ENCODE measurements at places on chromosomes 7 and 10.

DNA sequence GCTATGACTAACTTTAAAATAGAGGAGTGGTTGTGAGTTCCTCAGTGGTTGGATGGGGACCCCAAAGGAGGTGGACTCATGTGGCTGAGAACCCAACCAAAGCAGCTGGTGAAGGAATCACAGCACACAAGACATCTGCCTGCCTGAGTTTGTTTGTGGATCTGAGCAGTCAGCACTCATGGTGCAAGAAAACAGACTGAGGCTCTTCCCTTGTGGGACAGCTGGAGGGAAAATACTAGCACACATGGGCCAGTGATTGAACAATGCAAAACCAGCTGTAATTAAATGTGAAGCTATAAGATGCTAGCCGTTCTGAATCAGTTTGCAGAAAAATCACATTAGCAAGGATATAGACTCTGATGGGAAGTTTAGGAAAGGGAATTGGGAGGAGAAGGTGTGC, 707.3 kb downstream of the GRID1 start:
- no peak for DNase-seq

DNA sequence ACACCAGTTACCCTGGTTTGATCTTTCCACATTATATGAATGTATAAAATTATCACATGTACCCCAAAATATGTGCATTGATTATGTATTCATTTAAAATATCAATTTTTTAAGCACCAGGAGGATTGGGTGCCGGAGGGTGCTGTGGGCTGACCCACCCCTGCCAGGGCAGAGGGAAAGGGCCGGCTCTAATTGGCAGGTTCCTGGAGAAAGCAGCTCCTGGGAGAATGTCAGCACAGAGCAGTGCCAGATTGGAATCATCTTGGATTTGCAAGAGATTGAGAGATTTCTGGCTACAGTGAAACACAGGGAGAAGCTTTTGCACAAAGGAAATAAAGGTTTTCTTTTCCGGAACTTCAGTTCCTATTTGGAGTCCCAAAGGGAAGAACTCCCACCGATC, 264.4 kb upstream of the TCERG1L start:
- DNase-seq, result no peak

DNA sequence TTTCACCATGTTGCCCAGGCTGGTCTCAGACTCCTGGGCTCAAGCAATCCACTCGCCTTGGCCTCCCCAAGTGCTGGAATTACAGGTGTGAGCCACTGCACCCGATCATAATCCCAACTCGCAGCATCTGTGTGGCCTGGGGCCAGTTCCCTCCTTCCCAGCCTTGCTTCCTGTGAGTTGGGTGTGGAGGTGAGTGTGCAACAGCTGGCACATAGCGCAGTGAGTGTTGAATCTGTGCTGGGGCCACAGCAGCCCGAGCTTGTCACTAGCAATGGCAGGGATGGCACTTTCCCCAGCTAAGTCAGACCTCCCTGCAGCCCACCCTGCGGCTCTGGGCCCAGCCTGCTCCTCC, 12.2 kb downstream of the TMEM184A start:
- DNase-seq, result no peak

GRCh38 chr10:117541405-117541908, 1.1 kb upstream of the EMX2 start:
- DNase-seq, result no peak

GRCh38 chr10:97640868-97641811, 669 bp downstream of the PI4K2A start:
- DNase-seq, result no peak

DNA sequence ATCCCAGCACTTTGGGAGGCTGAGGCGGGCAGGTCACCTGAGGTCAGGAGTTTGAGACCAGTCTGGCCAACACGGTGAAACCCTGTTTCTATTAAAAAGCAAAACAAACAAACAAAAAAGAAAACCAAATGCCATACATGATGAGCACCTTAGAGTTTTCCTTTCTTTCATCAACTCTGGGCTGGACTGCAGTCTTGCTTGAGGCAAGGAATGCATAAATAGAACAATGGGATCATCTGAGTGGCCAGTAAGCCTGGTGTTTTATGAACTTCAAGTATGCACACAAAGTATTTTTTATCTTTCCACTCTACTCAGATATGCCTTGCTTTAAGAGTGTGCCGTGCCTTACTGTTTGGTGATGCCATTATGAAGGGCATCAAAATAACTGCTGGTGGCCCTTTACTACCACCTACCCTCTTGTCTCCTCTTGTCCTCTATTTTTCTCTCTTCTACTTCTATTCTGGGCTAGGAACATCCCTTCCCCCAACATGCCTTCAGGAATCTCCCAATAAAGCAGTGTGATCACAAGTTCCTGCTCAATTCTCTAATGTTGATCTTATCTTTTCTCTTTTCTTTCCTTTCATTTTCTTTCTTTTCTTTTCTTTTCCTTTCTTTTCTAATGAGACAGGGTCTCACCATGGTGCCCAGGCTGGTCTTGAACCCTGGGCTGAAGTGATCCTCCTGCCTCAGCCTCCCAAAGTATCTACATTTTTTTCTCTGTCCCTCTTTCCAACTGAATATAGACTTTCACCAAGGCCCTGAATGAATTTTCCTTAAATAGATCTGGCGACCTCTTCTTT, 10.2 kb downstream of the SCD start:
- no peak for DNase-seq

GRCh38 chr7:101402081-101402779, 39.6 kb downstream of the COL26A1 start:
- DNase-seq, result no peak

GRCh38 chr10:113720386-113720785, 31.1 kb upstream of the PLEKHS1 start:
- no peak for DNase-seq

DNA sequence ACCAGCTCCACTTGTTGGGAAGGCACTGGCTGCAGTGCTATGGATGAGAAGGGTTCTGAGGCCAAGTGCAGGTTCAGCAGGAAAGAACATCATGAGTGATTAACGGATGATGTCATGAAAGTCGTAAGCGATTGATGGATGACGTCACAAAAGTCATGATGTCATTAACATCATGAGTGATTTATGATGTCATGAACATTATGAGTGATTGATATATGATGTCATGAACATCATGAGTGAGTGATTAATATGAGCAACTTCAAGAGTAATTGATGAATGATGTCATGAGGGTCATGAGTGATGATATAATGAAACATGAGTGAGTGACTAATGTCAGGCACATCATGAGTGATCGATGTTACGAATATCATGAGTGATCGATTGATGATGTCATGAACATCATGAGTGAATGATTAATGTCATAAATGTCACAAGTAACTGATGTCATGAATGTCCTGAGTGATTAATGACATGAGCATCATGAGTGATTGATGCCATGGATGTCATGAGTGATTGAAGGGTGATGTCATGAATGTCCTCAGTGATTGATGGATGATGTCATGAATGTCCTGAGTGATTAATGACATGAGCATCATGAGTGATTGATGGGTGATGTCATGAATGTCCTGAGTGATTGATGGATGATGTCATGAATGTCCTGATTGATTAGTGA, 185.6 kb downstream of the PAXIP1 start:
- no peak for DNase-seq

GRCh38 chr7:24025094-24025493, 258.9 kb upstream of the NPY start:
- DNase-seq, result no peak

DNA sequence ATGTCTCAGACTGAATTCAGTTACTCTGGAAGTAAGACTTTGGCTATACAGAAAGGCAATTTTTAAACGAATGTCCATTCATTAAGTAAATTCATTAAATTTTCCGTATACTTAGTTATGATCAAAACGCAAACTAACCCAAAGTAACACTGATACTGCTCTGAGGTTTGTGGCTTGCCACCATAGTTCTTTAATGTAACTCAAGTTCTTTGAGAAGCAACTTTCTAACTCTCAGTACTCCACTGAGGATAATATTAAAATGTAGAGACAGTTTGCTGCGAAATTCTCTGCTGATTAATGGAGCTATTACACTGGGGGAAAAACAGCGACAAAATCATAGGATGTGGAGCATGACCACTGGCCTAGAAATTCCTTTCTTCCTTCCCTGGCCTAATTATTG, 45.4 kb upstream of the PNLIPRP3 start:
- DNase-seq, result no peak

DNA sequence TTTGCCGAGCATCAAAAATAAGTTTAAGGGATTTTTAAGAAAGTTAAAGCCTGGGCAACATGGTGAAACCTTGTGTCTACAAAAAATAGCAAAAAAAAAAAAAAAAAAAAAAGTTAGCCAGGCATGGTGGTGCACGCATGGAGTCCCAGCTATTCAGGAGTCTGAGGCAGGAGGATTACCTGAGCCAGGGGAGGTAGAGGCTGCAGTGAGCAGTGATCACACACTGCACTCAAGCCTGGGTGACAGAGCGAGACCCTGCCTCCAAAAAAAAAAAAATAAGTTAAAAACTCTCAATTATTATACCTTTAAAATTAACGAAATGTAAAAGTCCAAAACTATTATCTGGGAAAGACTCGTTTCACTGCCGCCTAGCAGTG, 35.0 kb upstream of the DAGLB start:
- no peak for DNase-seq

DNA sequence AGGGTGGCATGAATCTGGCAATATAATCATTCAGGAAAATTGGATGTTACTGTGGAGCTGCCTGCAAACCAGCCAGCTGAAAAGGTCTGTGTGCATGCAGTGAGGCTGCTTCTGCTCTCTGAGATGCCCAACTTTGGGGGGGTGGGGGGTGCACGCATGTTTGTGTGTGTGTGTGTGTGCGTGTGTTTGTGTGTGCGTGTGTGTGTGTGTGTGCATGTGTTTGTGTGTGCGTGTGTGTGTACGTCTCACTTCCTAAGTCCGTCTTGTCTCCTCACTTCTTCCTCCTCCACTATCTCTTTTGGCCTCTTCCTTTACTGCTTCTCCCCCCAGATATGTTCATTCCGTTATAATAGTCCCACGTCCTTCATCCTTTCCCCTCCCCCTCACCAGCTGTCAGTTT, 102.9 kb upstream of the MACROH2A2 start:
- no peak for DNase-seq

- DNase-seq, result no peak
Measured at GRCh38 chr7:48360574-48360973, 189.3 kb downstream of the ABCA13 start.

DNA sequence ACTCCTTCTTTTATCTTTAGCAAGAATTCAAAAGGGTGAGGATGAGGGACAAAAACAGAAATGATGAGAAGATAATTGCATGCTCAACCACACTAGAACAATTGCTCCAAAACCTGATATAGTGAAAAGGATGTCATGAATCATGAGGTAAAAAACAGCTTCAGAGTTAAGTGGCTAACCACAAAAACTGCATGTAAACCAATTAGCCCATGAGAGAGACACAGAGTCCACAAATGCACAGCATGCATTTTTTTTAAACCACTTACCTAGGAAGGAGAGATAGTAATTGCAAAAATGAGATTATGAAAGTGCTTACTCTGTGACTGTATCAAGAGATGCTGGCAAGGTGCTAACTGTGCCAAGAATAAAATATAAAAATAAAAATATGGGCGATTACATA, 132.9 kb downstream of the MBL2 start:
- DNase-seq, result no peak

DNA sequence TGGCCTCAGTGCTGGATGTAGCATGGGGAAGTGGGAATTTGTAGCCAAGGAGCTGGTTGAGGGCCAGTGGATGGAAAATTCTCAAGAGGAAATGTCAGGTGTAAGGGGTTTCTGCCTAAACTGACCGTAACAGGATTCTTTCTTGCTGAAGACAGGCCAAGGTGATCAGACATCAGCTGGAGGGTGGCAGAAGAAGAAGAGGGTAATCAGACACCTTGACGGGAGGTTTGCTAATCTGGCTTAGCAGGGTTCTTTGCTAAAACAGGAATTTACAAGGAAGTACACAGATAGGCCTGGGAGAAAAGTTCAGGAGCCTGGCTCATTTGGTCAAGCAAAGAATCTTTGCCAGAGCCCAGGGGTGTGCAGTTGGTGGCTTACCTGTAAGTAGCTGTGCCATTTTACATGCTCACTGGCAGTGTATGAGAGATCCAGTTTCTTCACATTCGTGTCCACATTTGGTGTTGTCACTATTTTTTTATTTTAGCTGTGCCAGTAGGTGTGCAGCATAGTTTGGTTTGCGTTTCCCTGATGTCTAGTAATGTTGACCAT, 73.7 kb downstream of the BMPR1A start:
- DNase-seq, result no peak

DNA sequence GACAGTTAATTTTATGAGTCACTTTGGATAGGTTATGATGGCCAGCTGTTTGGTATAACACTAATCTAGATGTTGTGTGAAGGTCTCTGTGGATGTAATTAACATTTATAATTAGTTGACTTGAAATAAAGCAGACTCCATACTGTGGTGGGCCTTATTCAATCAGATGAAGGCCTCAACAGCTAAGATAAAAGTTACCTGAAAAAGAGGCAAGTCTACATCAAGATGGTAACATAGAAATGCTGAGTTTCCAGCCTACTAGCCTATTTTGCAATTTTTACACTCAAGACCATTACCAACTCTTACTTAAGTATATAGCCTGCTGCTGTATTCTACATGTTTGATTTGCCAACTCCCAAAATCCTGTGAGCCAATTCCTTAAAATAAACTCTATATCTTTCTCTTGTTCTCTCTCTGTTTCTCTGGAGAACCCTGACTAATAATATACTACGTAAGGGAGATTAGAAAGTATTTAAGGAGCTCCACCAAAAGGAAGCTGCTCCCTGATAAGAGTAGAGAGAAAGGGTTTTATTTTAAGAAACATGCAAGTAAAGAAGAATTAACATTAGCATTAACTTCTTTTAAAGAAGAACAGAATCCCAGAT, 42.7 kb downstream of the ZNF438 start:
- DNase-seq, result no peak

- DNase-seq, result no peak
Measured at GRCh38 chr7:122736183-122736582, 33.5 kb upstream of the RNF148 start.

DNA sequence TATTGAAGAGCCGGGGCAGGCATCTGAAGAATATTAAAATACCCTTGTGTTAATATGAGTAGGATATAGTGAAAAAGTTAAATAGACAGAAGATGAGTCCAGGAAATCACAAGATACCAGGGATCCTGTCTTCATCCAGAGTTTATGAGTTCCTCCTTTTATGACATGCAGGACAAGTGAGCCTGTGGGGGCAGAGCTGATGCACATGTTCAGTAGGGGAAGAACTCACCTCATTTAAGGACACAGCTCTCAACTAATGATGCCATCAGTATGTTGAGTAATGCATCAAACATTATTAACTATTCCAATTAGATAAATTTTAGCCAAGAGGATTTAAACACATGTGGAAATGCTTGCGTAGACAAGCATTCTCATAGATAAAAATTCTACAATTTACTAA, 435.8 kb upstream of the AKR1E2 start:
- no peak for DNase-seq

DNA sequence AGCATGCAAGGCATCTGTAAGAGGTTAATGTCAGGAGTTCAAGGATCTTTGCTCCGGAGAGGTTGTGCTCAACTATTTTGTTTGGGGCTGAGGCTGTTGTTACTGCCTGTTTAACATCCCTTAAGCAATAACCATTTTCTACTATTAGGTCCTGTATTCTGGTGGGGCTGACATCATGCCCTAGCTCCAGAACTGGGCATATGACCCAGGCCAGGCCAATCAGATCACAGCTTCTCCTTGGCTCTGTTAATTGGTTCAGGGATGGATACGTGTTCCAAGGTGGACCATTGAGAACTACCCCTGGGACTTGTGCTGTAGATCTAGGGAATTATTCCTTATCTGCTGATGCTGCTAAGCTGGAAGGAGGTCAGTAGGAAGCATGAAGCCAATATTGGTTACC, 67.0 kb downstream of the SYPL1 start:
- no peak for DNase-seq

Data from Kasumi-1 (cell line).